ENCODE measurements at places on chromosomes 6 and 20.
A peak's percentile ranks its signal among the peaks of the same experiment; 100 is the strongest.

DNA sequence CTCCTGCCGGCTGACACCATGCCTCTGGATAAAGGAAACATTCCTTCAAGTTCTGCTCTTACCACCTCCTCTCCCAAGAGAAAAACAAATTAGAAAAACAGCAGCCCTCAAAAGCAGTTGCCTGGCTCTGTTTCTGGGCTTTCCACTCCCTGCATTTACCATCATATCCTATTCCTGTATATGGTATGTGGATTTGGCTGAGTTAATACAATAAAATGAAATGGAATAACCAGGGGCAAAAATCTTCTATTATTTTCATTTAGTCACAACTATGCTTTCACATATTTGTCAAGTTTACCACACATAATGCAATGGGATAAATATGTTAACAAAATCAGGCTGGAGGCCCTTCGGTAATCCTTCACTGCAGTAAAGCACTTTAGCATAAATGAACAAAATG is 34.3 kb downstream of the COL12A1 start:
- DNase-seq, result no peak

GRCh38 chr6:3825851-3826581 is 23.2 kb upstream of the FAM50B start:
- DNase-seq, result peak; percentile 94

DNA sequence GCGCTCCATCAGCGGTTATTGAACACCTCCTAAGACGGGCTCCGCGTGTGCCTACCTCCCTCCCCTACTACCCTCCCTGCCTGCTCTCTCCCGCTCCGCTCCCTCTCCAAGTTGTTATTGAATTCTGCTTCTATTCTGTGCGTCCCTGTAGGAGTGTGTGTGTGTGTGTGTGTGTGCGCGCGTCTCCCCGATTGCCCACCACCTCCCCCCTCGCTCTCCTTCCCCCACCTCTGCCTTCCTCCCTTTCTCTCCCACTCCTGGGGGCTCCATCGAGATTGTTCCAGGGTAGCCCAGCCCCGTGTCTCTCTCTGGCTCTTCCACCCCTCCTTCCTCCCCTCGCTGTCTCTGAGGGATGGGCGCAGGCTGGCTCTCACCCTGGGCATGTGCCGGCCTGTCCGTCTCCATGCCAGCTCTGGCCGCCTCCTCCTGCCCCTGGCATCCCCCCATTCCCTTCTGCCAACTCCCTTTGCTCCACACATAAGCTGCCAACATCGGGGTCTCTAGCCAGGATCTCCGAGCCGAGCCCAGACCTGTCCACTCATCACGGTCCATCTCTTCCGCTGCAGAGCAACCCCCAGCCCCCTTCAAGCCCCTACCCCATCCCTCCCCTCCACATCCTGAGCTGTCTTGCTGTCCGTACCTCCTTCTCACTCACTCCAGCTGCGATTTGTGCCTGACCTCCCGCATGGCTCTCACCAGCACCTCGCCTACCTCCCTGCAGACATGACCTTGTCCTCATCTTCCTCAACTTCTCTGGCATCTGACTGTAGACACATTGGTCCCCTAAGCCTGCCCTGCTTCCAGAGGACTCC is 68.5 kb downstream of the SRC start:
- no peak for DNase-seq

DNA sequence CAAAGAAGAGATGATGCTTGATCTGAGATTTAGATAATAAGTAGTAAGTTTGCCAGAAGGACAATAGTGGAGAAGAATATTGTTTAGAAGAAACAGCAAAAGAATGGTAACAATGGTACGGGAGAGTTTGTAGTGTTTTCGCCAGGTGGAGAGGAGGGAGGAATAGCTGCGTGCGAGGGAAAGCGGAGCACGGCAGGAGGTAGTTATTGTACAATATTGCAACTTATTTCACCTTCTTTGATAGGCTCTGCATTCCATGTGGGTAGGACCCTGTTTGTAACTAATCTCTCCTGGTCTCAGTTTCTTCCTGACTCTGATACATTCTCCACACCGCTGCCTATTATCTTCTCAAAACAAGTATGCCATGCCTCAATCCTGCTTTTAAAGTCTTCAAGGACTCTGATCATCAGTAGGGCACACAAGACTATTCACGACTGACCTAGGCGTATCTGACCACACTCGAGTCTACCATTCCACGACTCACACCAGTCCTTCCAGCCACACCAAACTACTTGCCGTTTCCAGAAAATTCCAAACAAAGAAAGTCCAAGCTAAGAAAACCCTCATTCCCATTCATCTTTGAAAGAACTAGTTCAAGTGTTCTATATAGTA is 1.1 kb downstream of the PPIL4 start:
- DNase-seq, result no peak

DNA sequence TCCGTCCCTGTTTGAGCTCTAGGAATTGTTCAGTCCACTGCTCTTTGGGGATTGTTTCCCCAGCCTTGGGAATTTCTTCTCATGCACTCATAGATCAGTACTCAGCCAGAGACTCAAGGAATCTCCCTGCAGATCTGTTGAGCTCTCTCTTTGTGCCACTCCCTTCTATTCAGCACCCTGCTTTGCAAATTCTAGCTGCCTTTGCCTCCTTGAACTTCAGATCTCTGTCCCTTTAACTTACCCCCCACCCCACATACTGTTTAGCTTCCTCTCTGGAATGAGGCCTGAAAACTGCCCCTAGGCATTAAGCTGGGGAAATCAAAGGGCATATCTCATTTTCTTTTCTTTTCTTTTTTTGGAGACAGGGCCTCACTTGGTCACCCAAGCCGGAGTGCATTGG is 30.5 kb downstream of the QRSL1 start:
- DNase-seq, result no peak

- no peak for DNase-seq
Observed at GRCh38 chr6:12529364-12530019, 187.1 kb upstream of the PHACTR1 start.

DNA sequence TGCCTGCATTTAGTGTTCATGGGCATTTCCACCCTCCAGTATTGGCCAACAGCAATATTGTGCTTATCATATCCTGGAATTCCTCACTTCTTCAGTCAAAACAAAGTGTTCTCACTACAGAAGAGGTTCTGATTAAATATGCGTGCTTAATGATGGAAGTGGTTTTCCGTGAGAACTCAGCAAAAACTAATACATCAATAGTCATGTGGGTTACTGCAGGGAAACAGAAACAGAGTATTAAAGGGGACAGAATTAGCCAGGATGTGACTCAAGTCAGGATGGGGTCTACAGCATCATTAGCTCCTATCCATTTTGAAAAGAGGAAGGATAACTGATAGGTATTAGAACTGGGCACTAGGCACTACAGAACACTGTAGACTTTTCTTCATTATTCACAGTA is 384.6 kb downstream of the CDKAL1 start:
- no peak for DNase-seq

GRCh38 chr6:52399511-52400312 is 20.4 kb upstream of the EFHC1 start:
- peak; percentile 27 for DNase-seq

DNA sequence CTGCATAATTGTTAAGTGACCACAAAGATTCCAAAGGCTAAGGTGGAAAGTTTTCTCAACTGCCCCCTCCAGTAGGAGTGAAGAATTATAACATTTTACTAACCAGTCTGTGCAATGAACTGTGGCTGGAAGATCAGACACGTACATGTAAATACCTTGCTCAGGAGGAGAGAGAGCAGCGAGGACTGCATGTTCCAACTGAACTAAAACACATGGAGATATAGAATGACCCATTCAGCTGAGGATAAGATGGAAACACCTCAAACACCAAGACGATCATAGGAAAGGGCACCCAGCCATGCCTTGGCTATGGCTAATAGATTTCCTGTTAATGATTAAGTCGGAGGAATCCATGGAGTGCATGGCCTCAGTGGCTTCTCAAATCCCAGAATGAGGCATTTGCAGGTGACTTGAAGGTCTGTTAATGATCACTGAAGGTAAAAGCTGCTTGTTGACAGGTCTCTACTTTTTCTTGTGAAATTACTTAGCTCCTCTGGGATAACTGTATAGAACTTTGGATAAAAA is 875.6 kb downstream of the TFAP2A start:
- DNase-seq, result no peak

- peak; percentile 11 for DNase-seq
Observed at GRCh38 chr6:142207265-142207877, 60.3 kb downstream of the VTA1 start.

GRCh38 chr20:50276119-50277063 is 85.8 kb downstream of the CEBPB start:
- DNase-seq, result no peak

- DNase-seq, result no peak
Observed at GRCh38 chr6:108546079-108547049, 14.4 kb upstream of the FOXO3 start.

- DNase-seq, result no peak
Observed at GRCh38 chr20:43022568-43022967, 167.1 kb downstream of the PTPRT start.

GRCh38 chr20:41118632-41119031 is 18.7 kb upstream of the PLCG1 start:
- no peak for DNase-seq

DNA sequence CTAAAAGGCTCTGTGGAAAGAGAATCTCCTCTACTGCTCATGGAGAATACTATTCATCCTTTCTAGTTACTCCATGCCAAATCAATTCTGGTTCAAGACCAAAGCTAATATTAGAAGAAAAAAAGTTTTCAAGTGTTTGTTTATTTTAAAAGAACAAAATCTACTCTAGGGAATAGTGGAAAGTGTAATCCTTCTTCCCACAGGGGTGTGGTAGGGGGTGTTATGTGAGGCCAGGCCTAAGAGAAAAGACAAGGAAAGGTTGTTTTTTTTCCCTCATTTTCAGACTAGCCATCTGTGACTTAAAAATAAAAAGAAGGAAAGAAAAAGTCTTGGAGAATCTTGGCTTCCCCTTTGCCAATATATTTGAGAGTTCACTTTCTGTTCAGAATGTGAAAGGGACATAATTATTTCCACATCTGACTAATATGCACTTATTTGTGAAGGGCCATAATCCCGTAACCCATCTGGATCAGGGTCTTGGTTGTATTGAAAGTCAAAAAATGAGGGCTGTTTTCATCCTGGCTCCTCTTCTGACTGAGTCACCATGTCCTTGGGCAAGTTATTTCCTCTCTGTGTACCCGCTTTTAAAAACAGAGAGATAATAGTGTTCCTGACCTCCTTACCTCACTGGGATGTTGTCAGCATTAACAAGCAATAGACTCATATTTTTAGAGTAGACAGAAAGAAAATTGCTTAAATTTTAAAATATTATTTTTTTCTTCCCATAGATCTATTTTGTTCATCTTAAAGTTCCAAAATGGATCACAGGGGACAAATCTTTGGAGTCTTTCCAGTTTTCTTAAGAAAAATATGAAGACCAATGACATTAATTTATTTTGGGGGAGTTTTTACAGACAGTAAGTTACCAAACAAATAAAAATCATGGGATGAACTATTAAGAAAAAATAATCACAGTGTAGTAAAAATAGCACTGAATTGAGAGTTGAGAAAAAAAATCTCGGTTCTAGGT is 233.7 kb downstream of the IBTK start:
- DNase-seq, result no peak

GRCh38 chr6:72922401-72922800 is 300.5 kb downstream of the KCNQ5 start:
- DNase-seq, result no peak

DNA sequence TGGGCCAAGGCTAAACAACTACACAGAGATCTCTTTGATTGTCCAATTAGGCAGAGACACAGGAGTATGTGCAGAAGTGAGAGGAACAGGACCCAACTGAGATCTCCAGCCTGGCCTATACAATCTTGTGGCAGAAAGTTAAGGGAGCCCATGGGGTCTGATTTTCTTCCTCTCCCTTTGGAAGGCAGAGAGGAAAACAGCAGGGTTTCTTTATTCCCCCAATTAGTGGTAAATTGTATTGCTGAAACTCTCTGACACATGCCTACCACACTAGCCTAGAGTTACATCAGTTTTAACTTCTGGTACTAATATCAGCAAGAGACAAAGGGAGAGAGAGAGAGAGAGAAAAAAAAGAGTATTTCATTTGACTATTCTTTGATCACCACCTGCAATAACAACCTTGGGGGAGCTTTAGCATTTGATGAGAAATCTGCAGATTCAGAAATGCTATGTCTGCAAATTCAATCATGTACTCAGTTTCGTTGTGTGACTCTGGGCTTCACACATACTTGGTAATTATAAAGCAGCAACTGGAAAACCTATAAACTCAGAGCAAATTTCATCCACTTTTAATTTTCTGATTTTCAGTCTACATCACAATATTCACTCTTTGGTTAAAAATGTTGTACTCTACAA is 260.3 kb upstream of the SPTLC3 start:
- DNase-seq, result no peak

- DNase-seq, result no peak
Observed at GRCh38 chr6:9999796-10000195, 415.1 kb downstream of the TFAP2A start.

DNA sequence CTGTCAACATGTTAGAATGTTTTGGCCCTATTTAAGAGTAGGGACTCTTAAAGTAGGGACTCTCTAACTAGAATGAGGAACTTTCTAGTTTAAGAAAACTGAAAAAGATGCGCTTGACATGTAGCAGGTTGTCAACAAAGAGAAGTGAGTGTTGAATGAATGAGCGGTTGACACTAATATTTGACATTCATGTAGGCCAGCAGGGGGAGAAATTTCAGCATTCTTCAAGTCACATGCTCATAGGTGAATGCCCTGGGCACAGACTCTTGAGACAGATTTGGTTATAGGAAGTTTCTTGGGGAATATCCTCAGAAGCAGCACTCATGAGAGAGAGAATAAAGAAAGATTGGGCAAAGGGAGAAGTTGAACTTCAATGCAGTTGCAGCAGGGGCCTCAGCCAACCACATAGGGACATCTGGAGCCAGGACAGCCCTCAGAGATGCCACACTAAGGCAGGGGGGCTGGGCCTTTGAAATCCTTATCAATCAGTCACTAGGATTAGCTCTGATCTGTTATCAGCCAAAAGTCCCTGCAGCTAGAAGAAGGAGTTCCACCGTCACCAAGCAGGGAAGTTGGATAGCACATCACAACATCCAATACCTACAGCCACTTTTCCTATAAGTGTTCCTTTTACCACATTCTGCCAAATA is 145.1 kb upstream of the FKBP1C start:
- DNase-seq, result no peak

GRCh38 chr6:111758608-111759329 is 114.5 kb downstream of the FYN start:
- no peak for DNase-seq

DNA sequence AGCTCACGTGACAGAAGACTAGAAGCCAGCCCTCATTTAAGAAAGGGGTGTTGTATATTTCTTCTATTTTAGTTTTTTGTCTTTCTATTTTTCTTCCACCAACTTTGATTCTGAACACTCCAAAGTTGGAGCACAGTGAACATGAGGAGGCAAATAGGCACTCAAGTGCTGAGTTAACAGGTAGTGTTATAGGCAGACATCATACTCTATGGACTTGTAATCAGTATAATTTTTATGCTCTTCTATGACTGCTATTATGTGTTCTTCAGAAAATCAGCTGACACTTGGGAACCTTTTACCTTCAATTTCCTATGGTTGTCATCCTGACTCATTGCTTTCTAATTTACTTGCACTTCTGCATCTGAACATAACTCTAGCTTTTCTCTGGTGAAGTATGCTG is 396.3 kb upstream of the EYS start:
- no peak for DNase-seq

Measured in PC-9 (cell line).